NCI-H526 (cell line): ENCODE measurements at places on chromosomes 3 and 15.

DNA sequence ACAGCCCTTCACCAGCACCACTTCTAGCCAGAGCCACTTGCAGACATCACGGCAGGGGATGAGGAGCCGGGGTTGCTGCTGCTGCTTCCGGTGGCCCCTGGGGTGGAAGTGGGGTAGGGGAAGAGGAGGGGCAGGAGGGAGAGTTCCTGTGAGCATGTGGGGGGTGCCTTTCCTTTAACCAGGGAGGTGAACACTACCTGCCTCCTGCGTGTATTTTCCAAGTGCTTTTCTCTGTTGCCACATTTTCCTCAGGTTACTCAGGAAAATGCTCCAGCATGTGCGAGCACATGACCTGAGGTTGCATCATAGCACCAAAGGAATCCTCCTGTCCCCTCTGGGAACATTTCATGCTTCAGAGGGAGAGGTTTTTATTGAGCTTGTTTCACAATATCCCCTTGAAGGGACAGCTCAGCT is 12.2 kb upstream of the SACM1L start:
- DNase-seq = no peak

- DNase-seq = no peak
Observed at GRCh38 chr3:24378313-24378712, 116.3 kb downstream of the THRB start.

DNA sequence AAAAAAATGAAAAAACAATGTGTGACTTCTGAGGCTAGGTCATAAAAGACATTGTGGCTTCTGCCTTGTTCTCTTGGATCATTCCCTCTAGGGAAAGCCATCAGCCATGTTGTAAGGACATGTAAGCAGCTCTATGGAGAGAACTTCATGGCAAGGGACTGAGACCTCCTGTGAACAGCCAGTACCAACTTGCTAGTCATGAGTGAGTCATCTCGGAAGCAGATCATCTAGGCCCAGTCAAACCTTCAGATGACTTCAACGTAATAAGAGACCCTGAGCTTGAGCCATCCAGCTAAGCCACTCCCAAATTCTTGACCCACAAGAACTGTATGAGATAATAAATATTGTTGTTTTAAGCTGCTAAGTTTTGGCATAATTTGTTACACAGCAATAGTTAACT is 4.9 kb downstream of the MON1A start:
- DNase-seq = no peak

DNA sequence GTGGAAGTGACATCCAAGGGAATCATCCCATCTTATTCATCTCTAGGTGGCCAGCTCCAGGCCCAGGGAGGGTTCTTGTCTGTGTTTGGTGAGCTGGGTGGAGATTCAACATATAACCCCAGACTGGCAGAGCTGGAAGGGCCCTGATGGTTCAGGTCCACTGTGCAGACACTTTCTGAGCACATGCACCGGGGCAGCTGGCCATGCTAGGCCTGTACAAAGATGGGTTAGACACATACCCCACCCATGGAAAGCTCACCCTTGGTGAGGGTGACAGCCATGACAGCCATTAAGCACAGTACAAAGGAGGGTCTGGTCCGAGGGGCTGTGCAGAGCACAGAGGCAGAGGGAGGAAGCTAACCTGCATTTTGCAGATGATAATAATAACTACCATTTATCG is 100.4 kb downstream of the CORO2B start:
- DNase-seq = no peak

DNA sequence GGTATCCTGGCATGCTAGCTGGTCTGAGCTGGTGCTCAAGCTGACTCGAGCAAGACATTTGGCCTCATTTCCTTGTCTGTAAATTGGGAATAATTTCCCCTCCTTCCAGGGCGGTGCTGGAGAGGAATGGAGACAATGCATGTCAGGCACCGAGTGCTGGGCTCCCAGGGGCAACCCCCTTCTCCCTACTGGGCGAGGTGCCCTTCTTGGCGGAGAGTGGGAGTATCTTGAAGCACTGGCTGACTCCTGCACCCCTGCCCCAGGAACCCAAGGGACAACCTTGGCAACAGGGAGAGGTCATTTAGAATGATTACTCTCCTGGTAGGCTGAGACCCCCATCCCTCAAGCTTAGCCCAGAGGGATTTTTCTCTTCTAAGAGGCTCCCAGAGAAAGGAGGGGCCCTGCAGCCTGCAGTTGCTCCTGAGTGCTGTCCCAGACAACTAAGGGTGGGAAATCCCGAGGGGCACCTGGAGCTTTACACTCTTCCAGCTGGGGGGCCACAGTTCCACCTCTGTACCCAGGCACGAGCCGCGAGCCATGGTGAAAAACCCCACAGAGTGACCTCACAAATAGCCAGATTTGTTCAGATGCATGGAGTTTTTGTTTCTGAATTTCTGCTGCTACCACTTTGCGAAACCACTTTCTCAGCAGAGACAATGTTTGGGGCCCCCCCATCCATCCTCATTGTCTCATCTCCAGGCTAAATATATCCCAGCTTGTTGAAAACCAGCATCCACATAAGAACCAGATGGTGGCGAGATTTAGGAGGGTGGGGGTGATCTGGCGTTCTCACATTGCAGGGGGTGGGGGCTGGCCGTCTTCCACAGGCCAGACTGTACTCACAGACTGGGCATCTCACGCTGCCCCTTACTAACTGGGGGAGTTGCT is 44.8 kb downstream of the ABTB1 start:
- no peak for DNase-seq

- peak; percentile 70 for DNase-seq
Observed at GRCh38 chr3:1082108-1082507, 10.7 kb upstream of the CNTN6 start.

GRCh38 chr15:35654332-35654731 is 108.4 kb upstream of the DPH6 start:
- DNase-seq = no peak
